ENCODE measurements at places on chromosomes 2 and 18. TPM values are rescaled to one million over a fixed set of nuclear protein-coding genes. Genes with fewer than 3 reads are reported as not detected.
A peak's percentile ranks its signal among the peaks of the same experiment; 100 is the strongest.

DNA sequence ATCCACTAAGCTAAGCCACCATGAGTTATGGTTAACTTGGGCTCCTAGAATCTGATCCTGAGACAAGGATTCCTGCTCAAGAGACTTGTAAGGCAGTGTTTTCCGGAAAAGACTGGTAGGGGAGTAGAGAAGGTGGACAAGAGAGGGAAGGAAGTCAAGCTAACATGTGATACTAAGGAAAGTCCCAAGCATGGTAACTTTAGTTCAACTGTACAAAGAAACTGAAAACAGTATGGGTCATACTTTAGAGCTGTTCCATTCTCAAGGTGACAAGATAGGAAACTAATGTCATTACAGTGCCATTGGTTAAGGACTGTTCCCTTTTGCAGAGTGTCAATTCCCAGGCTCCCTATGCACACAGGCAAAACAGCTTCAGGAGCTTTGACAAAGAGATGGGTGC is 5.8 kb downstream of the MYO5B start:
- no peak overlapping the region for H3K27ac ChIP-seq
- no peak overlapping the region for H3K4me3 ChIP-seq
- DNase-seq, result no peak
- H3K27me3 ChIP-seq, result peaks cover 8% of the 10 kb centered on the region

DNA sequence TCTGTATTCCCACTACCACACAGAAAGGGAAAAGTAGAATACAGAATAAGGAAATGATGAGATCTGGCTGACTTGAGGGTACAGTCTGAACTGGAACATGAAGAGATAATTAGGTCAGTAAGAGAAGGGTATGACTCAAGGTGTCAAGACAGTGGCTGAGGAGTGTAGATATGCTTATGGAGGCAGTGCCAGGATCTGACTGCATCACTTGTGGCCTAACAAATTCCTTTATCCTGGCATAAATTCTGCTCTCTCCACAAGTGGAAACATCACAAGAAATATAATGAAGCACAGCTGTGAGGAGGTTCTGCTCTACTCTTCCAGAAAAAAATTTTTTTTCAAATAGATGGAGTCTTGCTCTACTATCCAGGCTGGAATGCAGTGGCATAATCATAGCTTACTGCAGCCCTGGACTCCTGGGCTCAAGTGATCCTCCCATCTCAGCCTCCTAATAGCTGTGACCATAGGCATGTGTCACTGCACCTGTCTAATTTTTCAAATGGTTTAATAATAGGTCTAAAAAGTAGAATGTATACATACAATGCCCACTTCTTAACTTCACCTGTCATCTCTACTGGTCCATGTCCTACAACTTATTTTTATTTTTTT is 85.3 kb downstream of the C2orf74 start:
- H3K27me3 ChIP-seq, result peaks cover 2% of the 10 kb centered on the region
- DNase-seq, result peak; percentile 75
- peaks cover 27% of the 10 kb centered on the region for H3K4me1 ChIP-seq

- no peaks in the 10 kb centered on the region for H3K36me3 ChIP-seq
- peaks cover 18% of the 10 kb centered on the region for H3K27me3 ChIP-seq
- no peak overlapping the region for H3K27ac ChIP-seq
- peak overlapping the region; percentile 54 for H3K4me3 ChIP-seq
- H3K4me1 ChIP-seq, result no peaks in the 10 kb centered on the region
These were observed 10.9 kb upstream of the MYOM1 start for GRCh38 chr18:3230401-3231334.

DNA sequence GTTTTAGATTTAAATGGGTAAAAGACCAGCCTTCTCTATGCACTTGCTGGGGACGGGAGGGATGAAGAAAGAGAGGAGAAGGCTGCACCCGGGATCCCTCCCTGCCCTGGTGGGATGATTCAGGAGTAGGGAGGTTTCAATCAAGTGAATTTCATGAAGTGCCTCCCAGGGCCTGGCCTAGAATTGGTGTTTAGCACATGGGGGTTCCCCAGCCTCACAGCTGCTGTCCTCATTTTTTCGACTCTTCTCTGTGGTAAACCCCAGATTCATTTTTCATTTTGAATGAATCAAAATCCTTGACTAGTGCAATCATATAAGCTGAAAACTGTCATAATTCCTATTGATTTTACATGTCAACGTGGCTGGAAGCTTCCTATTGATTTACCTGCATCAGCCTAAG is 81.1 kb downstream of the LPIN1 start:
- peaks cover 39% of the 10 kb centered on the region for H3K4me1 ChIP-seq
- no peak overlapping the region for H3K4me3 ChIP-seq
- no peak for DNase-seq
- H3K36me3 ChIP-seq, result peaks cover 25% of the 10 kb centered on the region
- peaks cover 2% of the 10 kb centered on the region for H3K27me3 ChIP-seq
- no peak overlapping the region for H3K27ac ChIP-seq

The LGALSL gene
- 0.70 TPM for total RNA-seq

Measured in HFFc6 (cell line).